ENCODE measurements at places on chromosomes 1 and 21. TPM values are rescaled to one million over a fixed set of nuclear protein-coding genes. Genes with fewer than 3 reads are reported as not detected.
A peak's percentile ranks its signal among the peaks of the same experiment; 100 is the strongest.

- H3K4me1 ChIP-seq, result no peaks in the 10 kb centered on the region
- H3K36me3 ChIP-seq, result no peaks in the 10 kb centered on the region
- DNase-seq, result no peak
- no peaks in the 10 kb centered on the region for H3K27me3 ChIP-seq
- no peak overlapping the region for H3K27ac ChIP-seq
Measured at GRCh38 chr1:199898654-199899053, 128.9 kb upstream of the NR5A2 start.

HSD11B1 gene
- total RNA-seq, result not detected

S100A7 gene
- total RNA-seq, result not detected

- H3K4me3 ChIP-seq, result no peak overlapping the region
- H3K36me3 ChIP-seq, result no peaks in the 10 kb centered on the region
- DNase-seq, result no peak
- H3K27ac ChIP-seq, result no peak overlapping the region
- H3K4me1 ChIP-seq, result peaks cover 6% of the 10 kb centered on the region
Measured at GRCh38 chr1:223083831-223084230, 59.2 kb downstream of the TLR5 start.

- H3K27ac ChIP-seq, result peak overlapping the region; percentile 4
- no peak overlapping the region for H3K4me3 ChIP-seq
- peaks cover 47% of the 10 kb centered on the region for H3K4me1 ChIP-seq
- no peaks in the 10 kb centered on the region for H3K27me3 ChIP-seq
- peaks cover 25% of the 10 kb centered on the region for H3K36me3 ChIP-seq
Measured at GRCh38 chr1:171488190-171488929, 3.0 kb downstream of the PRRC2C start.

GRCh38 chr1:177082855-177083693, 81.4 kb downstream of the ASTN1 start:
- no peak overlapping the region for H3K27ac ChIP-seq
- H3K27me3 ChIP-seq, result no peaks in the 10 kb centered on the region
- H3K4me1 ChIP-seq, result no peaks in the 10 kb centered on the region
- no peak overlapping the region for H3K4me3 ChIP-seq
- H3K36me3 ChIP-seq, result no peaks in the 10 kb centered on the region

GRCh38 chr21:44353191-44353970, at the start of gene TRPM2:
TSS of gene TRPM2 (plus strand) at chr21:44353621. CDS start at chr21:44353701, 80 bp downstream.
- H3K4me1 ChIP-seq, result peaks cover 57% of the 10 kb centered on the region
- H3K4me3 ChIP-seq, result peak within 1 kb of the TSS; percentile 29
- DNase-seq, result no peak

PADI4 gene
- 0.41 TPM for total RNA-seq
